Pancreas (tissue), 10 donors: ENCODE measurements at places on chromosomes 11 and 22. TPM values are rescaled to one million over a fixed set of nuclear protein-coding genes. Genes with fewer than 3 reads are reported as not detected.

Gene SLC5A1
- 5.9 TPM for polyA plus RNA-seq

Gene CCDC89
- polyA plus RNA-seq, result 0.31 TPM

Gene SH3BP1
- polyA plus RNA-seq, result 2.7 TPM

Gene SAA2
- polyA plus RNA-seq, result 0.49 TPM

Gene PKDREJ
- 0.05 TPM for polyA plus RNA-seq

Gene OR52N2
- polyA plus RNA-seq, result not detected

Gene MS4A4E
- 0.34 TPM for polyA plus RNA-seq

Gene IGLL1
- not detected for polyA plus RNA-seq

Gene EIF3L
- 162 TPM for polyA plus RNA-seq

Gene BIRC3
- 5.4 TPM for polyA plus RNA-seq

DNA sequence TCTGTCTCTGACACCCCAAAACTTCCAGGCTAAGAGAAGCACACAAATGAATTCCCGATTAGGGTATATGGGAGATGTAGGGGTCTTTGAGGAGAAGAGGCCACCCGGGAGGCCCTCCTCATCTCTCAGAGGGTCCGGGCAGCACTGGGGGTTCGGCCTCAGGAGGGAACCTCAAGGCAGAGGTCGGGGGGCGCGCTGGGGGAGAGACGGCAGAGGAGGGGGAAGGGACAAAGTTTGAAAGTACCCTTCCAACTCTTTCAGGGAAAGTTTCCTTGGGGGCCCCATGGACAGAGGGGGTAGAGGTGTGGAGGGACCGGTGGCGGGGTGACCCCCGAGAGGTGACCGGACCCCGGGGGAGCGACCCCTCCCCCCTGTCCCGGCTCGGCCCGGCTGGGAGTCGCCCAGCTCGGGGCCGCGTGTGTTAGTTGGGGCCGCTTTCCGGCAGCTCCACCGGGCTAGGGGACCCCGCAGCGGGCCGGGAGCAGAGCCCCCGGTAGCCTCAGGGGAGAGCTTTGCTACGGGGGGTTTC, 3.3 kb upstream of the GCAT start:
- H3K27me3 ChIP-seq, result no peaks in the 10 kb centered on the region
- H3K36me3 ChIP-seq, result no peaks in the 10 kb centered on the region
- no peak for DNase-seq
- H3K27ac ChIP-seq, result peak overlapping the region; percentile 81
- H3K4me1 ChIP-seq, result no peaks in the 10 kb centered on the region
- peak overlapping the region; percentile 57 for H3K4me3 ChIP-seq

DNA sequence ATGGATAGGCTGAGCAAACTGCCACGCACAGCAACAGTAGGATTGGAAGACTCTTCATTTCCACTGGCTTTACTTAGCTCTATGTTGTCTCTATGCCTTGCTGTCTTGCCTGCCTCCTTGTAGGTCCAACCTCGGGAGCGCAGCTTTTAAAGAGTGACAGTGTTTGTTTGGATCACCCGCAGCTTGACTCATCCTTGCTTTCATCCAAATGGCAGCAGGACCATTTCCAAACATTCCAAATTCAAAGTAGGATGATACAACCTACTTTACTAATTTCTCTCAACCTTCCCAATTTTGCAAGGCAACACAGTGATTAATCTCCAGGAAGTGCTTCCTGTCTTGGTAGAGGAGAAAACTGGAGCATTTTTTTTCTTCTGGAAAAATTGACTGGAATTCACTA, at the start of gene MMP3:
Gene MMP3, minus strand, starts transcription at position 121 of the 400 bp plus-strand sequence. Its CDS starts 63 bp downstream, at position 58.
- peaks cover 2% of the 10 kb centered on the region for H3K4me1 ChIP-seq
- H3K36me3 ChIP-seq, result no peaks in the 10 kb centered on the region
- no peak within 1 kb of the TSS for H3K27ac ChIP-seq
- no peaks in the 10 kb centered on the region for H3K27me3 ChIP-seq
- H3K4me3 ChIP-seq, result no peak within 1 kb of the TSS

- peak overlapping the region; percentile 91 for H3K27ac ChIP-seq
- no peaks in the 10 kb centered on the region for H3K27me3 ChIP-seq
- no peak for DNase-seq
- no peaks in the 10 kb centered on the region for H3K36me3 ChIP-seq
Measured at GRCh38 chr11:117826190-117826570, 1.6 kb upstream of the FXYD2 start.

DNA sequence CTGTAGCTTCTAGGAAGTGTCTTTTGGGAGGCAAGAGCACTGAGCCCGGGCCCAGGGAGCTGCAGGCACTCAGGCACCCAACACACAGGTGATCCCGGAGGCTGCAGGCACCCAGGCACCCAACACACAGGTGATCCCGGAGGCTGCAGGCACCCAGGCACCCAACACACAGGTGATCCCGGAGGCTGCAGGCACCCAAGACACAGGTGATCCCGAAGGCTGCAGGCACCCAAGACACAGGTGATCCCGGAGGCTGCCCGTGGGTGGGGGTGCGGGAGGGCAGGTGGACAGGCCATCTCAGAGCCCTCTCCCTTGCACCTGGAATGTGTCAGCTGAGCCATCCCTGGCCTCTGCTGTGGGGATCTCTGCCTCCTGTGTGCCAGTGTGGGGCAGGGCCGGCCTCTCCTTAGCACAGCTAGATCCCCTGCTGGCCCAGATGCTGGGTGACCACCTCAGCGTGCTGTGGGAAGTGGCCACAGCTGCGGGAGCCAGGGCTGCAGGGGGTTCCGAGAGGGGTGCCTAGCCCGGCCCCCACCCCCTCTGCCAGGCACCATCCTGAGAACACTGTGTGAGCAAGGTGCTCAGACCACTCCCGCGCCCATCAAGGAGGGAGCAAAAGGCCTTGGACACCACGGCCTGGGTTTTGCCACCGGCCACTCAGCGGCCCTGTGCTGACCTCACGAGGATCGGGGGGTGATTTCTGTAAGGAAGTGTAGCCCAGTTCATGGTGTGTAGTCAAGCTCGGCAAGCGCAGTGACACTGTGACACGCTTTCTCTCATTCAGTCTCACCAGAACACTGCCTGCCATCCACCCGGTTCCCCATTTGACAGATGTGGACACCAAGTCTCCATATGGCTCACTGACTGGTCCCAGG, 14.2 kb downstream of the MRGPRG start:
- no peaks in the 10 kb centered on the region for H3K36me3 ChIP-seq
- H3K27me3 ChIP-seq, result no peaks in the 10 kb centered on the region
- H3K4me3 ChIP-seq, result no peak overlapping the region
- DNase-seq, result no peak
- H3K4me1 ChIP-seq, result no peaks in the 10 kb centered on the region
- H3K27ac ChIP-seq, result no peak overlapping the region

- no peak overlapping the region for H3K27ac ChIP-seq
- no peak overlapping the region for H3K4me3 ChIP-seq
- H3K27me3 ChIP-seq, result no peaks in the 10 kb centered on the region
- DNase-seq, result no peak
- no peaks in the 10 kb centered on the region for H3K4me1 ChIP-seq
- no peaks in the 10 kb centered on the region for H3K36me3 ChIP-seq
Measured at GRCh38 chr11:93193731-93194130, 4.1 kb downstream of the SLC36A4 start.

DNA sequence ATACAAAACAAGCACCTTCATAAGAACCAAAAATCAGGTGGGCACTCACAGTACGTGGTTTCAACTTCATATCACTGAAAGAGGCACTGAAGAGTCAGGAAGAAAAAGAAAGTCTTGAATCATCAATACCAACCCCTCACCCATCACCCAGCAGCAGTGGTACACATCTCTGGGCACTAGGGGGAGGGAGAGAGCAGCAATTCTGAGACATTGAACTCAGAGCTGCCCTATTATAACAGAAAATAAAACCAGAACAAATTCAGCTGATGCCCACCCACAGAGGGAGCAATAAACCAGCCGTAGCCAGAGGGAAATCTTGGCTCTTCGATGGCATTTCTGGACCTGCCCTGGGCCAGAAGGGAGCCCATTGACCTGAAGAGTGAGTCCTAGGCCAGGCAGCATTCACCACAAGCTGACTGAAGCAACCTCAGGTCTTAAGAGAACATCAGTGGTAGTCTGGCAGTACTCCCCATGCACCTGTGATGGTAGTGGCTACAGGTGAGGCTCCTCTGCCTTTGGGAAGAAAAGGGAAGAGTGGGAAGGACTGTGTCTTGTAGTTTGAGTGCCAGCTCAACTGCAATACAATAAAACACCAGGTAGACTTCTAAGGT, 42.2 kb upstream of the FAM181B start:
- H3K36me3 ChIP-seq, result no peaks in the 10 kb centered on the region
- H3K27me3 ChIP-seq, result no peaks in the 10 kb centered on the region
- no peak for DNase-seq
- no peak overlapping the region for H3K4me3 ChIP-seq

GRCh38 chr11:7281079-7281478, 29.4 kb downstream of the SYT9 start:
- H3K27ac ChIP-seq, result no peak overlapping the region
- H3K27me3 ChIP-seq, result no peaks in the 10 kb centered on the region
- H3K36me3 ChIP-seq, result no peaks in the 10 kb centered on the region
- no peaks in the 10 kb centered on the region for H3K4me1 ChIP-seq
- no peak overlapping the region for H3K4me3 ChIP-seq

- H3K27ac ChIP-seq, result no peak overlapping the region
- DNase-seq, result no peak
- H3K4me1 ChIP-seq, result no peaks in the 10 kb centered on the region
- no peaks in the 10 kb centered on the region for H3K27me3 ChIP-seq
- H3K36me3 ChIP-seq, result no peaks in the 10 kb centered on the region
Measured at GRCh38 chr11:129451524-129451923, 75.9 kb downstream of the BARX2 start.

GRCh38 chr22:17949642-17950473, 74.5 kb downstream of the MICAL3 start:
- H3K27me3 ChIP-seq, result no peaks in the 10 kb centered on the region
- no peak for DNase-seq
- H3K4me1 ChIP-seq, result no peaks in the 10 kb centered on the region
- H3K4me3 ChIP-seq, result no peak overlapping the region
- H3K27ac ChIP-seq, result no peak overlapping the region

- H3K36me3 ChIP-seq, result no peaks in the 10 kb centered on the region
- H3K27me3 ChIP-seq, result no peaks in the 10 kb centered on the region
- no peak overlapping the region for H3K27ac ChIP-seq
- peaks cover 39% of the 10 kb centered on the region for H3K4me1 ChIP-seq
Measured at GRCh38 chr22:23203452-23204124, 23.3 kb downstream of the BCR start.

GRCh38 chr11:64500176-64501013, 90.6 kb upstream of the SLC22A12 start:
- no peak for DNase-seq
- H3K27ac ChIP-seq, result no peak overlapping the region
- H3K4me1 ChIP-seq, result no peaks in the 10 kb centered on the region
- no peak overlapping the region for H3K4me3 ChIP-seq
- H3K27me3 ChIP-seq, result no peaks in the 10 kb centered on the region

GRCh38 chr11:61171907-61172306, 10.7 kb upstream of the VPS37C start:
- no peak overlapping the region for H3K27ac ChIP-seq
- no peak overlapping the region for H3K4me3 ChIP-seq
- H3K4me1 ChIP-seq, result no peaks in the 10 kb centered on the region
- DNase-seq, result no peak
- H3K27me3 ChIP-seq, result no peaks in the 10 kb centered on the region

DNA sequence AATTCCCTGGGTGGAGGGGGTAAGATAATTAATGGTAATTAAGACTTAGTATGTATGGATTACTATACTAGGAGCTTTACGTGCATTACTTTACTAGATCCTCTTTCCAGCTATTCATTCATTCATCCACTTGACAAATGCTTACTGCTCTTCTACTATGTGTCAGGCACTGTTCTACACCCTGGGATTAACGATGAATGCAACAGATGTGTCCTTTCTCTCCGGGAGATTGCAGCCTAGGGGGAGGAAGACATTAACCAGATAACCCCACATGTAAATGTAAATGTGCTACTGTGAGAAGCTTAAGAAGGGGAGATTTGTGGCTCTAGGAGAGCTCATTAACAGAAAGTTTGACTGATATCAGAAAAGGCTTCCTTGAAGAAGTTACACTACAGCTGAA, 1.7 kb downstream of the ANKK1 start:
- H3K27me3 ChIP-seq, result no peaks in the 10 kb centered on the region
- no peak for DNase-seq
- no peak overlapping the region for H3K27ac ChIP-seq

- no peaks in the 10 kb centered on the region for H3K27me3 ChIP-seq
- no peaks in the 10 kb centered on the region for H3K4me1 ChIP-seq
- H3K36me3 ChIP-seq, result no peaks in the 10 kb centered on the region
- H3K4me3 ChIP-seq, result no peak overlapping the region
- no peak overlapping the region for H3K27ac ChIP-seq
- no peak for DNase-seq
Measured at GRCh38 chr11:13997881-13998280, 35.4 kb downstream of the SPON1 start.

DNA sequence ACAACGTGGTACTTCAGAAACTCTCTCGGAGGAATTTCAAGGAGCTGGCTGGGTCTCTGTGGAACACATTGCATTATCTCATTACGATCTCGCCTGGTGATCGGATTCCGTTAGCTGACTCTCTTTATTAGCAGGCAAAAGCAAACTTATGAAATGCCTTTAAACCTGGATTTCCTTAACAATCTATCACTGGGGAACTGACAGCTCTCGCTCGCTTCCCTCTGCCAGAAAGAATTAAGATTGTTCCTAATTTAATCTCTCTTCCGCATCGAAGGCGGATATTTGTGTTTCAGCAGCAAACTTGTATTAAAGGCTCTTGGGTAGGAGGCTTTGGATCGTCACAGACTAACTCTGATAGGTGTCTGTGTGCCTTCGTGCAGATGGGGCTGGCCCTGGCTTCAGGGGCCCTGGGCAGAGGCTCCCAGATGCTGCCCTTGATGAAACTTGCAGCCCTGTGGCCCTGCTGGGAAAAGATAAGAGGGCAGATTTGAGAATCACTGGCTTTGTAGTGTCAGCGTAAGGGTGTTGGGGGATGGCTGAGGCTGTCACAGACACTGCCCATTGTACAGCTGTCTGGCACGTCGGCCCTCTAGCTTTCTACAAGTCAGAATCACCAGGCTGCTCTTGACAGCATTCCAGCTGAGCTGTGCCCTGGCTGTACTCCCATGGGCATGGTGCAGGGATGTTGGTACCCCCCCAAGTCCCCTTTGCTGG, 162.2 kb upstream of the NECTIN1 start:
- H3K4me1 ChIP-seq, result no peaks in the 10 kb centered on the region
- H3K27ac ChIP-seq, result no peak overlapping the region
- no peaks in the 10 kb centered on the region for H3K36me3 ChIP-seq
- H3K27me3 ChIP-seq, result no peaks in the 10 kb centered on the region
- no peak for DNase-seq

DNA sequence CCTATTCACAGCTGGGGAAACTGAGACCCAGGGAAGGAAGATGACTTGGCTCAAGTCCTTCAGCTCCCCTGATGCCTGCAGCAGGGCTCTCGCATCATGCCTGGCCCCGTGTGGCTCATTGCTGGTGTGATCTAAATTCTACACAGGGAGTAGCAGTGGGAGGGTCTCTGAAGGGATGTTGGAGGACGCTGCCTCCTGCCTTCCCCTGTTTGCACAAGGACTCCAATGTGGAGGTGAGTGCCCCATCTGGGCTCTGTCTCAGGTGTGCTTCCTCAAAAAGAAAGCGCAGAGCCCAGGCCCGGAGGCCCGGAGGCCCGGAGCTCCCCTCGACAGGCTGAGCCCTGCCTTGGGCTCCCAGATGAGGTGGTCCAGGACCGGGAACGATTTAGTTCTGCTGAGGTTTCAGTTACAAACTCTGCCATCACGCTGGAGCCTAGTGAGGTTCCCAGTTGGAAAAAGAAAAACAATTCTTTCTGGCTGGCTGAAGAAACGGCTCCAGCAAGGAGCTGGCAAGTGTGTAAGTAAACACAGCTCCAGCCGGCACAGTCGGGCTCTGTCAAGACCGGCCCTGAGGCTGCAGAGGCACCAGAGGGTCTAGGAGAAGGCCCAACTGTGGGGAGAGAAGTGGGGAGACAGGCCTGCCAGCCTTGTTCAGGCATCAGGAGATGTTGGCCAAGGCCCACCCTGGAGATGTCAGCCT, 49.8 kb downstream of the NAT10 start:
- no peak for DNase-seq
- no peaks in the 10 kb centered on the region for H3K36me3 ChIP-seq
- no peaks in the 10 kb centered on the region for H3K27me3 ChIP-seq
- H3K4me1 ChIP-seq, result no peaks in the 10 kb centered on the region
- no peak overlapping the region for H3K27ac ChIP-seq
